Stimulated activated CD4-positive, alpha-beta T cell treated with anti-CD3 and anti-CD28 coated beads, TNF-alpha, amount 100 ng/mL, for 24 hours (primary cell): ENCODE measurements at places on chromosomes 6 and 20.

- DNase-seq: no peak
These were observed 71.5 kb downstream of the BMP6 start for GRCh38 chr6:7797386-7797785.

GRCh38 chr6:7445101-7445500, 55.5 kb downstream of the RIOK1 start:
- DNase-seq: no peak

- DNase-seq: no peak
These were observed 22.5 kb upstream of the SGK1 start for GRCh38 chr6:134340179-134340975.

DNA sequence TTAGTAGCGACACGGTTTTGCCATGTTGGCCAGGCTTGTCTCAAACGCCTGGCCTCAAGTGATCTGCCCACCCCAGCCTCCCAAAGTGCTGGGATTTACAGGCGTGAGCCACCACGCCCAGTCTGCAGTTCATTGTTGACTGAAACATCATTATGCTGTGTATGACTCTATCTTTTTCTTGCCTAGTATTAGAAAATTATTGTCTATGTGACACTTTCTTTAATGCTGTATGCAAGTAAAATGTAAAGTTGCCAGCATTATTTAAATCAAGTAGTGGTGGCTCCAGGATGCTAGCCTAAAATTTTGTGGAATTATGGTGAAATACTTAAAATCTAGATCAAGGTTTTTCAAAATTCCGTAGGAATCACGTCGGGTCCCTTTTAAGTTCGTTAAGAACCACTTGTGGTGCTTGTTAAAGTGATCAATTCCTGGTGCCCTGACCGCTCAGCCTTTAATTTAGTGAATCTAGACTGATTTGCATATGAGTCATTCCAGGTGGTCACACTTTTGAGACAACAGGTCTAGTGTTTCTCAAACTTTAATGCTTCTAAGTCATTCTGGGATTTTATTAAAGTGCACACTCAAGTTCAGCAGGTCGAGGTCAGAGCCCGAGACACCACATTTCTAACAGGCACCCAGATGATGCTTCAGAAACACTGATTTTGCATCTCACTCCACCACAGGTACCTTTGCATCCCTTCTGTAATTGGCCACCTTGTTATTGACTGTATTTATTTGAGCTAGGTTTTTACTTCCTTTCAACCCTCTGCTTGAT, 132.6 kb upstream of the MTHFD1L start:
- no peak for DNase-seq

- no peak for DNase-seq
These were observed 6.4 kb downstream of the HLA-DQB1 start for GRCh38 chr6:32659856-32660595.

DNA sequence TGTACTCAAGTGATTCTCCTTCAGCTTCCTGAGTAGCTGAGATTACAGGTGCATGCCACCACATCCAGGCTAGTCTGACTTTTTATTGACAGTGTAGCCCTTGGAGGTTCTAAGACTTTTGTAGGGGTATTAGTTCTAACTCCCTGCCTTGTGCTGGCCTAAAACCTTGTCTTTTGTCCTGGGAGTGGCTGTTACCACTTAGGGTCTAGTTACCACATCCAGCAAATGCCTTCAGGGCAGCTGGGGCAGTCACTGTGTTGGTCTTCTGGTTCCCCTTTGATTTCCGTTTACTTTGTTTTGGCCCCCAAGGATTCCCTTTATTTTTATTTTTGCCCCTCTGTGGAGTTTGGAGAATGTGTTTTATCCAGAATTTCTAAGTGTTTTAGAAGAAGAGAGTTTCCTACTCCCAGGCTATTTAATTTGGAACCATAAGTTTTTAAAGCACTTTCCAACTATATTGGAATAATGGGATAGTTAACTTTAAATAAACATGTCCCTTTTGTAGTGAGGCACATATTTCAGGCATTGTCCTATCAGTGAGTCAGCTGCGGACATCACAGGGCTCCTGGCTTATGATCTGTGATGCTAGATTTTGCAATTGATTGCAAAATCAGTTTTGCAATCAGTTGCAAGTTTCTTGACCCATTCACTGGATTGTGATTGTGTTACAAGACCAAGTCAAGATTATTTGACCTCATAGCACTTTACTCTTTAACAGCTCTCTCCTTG, 25.0 kb downstream of the IL22RA2 start:
- DNase-seq: no peak

DNA sequence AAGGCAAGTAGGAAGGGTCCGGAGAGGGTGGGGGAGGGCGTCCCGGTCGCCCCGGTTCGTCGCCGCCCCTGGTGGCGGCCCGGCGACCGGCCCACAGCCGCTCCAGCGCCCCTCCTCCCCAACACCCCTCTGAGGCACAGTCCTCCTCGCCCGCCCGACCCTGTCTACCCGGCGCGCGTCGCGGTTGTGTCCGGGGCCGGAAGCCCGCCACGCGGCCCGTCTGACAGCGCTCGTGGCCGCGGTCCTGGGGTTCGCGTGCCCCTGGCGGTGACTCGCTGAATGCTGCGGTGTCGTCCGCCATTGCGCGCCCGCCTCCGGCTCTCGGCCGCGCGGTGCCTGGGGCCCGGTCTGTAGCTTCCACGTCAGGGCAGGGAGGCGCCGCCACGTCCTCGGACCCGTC, 335.3 kb upstream of the DEFB115 start:
- no peak for DNase-seq

GRCh38 chr6:147569788-147570187, 61.3 kb downstream of the SAMD5 start:
- no peak for DNase-seq

- no peak for DNase-seq
These were observed 391.9 kb downstream of the FRK start for GRCh38 chr6:115668781-115669180.

- DNase-seq: no peak
These were observed 37.6 kb upstream of the LYRM2 start for GRCh38 chr6:89675949-89676748.

- no peak for DNase-seq
These were observed 2.0 kb upstream of the PMEPA1 start for GRCh38 chr20:57711826-57712225.

DNA sequence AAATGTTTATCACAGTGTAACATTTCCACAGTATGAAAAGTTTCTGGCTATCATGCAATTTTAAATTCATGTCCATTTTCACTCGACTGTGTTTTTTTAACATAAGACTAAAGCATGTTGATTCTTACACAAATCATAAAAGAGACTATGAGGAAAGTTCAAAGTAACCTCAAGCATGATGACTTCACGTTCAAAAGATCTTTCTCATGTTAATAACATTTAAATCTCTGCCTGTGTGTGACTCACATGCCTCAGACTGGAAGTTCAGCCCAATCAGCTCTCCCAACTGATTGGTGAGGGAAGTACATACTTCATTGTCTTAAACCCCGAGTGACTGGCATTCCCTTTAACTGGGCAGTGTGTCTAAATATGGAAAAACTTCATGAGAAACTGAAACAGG, 37.4 kb downstream of the ATXN1 start:
- DNase-seq: no peak

DNA sequence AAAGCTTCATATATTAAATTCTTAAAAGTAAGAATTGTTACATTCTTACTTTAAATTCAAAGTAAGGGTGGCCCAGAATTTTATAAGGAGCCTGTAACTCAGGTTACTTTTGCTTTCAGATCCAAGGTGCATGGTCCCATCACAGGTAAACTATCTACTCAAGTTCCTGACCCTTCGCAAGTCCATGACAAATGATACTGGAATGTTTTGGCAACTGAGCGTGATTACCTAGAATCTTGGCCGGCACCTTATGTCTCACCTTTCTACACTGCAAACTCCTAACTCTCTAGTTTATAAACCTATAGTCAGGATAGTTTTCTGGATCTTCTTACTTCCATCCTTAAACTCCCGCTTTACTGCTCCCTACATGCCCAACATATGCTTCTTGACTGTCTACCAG, 67.9 kb upstream of the HMGN3 start:
- DNase-seq: no peak

GRCh38 chr20:62617711-62618483, 24.4 kb upstream of the SLCO4A1 start:
- no peak for DNase-seq

- no peak for DNase-seq
These were observed 165.0 kb upstream of the RNF217 start for GRCh38 chr6:124797224-124797623.

- DNase-seq: no peak
These were observed 278.6 kb upstream of the TCF21 start for GRCh38 chr6:133610227-133610840.

DNA sequence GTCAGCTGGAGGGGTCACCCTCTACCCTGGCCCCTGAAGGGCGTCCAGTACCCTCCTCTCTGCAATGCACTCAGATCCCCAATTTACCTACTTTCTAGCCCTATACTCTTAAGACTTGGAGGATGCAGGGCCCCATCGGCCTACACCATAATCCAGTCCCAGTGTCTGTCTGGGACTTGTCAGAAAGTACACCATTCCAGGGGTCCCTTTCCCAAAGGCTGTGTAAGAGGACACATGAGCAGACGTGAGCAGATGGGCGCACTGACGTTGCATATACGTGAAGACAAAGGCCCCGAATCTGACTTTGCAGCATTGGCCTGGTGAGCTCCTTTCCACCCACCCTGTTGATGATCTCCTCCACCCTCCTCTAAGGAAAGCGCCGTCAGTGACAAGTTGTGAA, 20.9 kb upstream of the SMOC2 start:
- no peak for DNase-seq

GRCh38 chr20:52256454-52256853, 64.9 kb upstream of the ZFP64 start:
- DNase-seq: no peak

DNA sequence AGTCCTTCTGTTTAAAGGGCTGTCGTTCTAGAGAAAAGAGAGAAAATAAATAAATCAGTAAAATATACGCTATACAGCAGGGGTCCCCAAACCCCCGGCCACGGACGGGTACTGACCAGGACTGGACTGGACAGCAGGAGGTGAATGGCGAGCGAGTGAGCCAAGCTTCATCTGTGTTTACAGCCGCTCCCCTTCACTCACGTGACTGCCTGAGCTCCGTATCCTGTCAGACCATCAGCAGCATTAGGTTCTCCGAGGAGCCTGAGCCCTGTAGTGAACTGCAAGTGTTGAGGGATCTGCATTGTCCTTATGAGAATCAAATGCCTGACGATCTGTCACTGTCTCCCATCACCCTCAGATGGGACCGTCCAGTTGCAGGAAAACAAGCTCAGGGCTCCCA, 76.5 kb downstream of the ZNF217 start:
- DNase-seq: no peak

DNA sequence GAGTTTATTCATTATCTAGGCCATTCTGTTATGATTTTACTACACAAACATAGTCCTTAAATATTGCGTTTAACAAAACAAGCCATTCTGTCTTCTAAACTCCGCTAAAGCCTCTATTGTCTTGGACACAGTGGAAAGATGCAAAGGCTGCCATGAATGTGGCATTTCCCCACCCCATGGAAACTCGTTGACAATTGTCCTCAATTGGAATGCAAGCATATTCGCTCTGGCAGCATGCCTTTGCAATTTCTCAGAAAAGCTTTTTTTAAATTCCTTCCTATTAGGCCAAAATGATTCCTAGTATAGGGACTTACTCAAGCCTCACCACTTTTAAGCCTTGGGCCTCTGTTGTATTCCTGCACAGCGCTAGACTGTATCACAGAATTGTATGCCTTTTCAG, 22.8 kb downstream of the OR2A4 start:
- DNase-seq: no peak

DNA sequence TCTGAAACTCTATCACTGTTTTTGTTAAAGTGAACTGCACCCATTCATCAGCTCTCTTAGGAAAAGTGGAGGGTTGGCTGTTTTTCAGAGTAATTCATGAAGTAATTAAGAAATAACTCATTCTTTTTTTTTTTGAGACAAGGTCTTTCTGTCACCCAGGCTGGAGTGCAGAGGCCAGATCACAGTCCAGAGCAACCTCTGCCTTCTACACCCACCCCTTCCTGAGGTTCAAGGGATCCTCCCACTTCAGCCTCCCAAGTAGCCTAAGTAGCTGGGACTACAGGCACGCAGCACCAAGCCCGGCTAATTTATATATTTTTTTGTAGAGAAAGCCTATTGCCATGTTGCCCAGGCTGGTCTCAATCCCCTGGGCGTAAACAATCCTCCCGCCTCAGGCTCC, 2.6 kb downstream of the ZNFX1 start:
- no peak for DNase-seq

DNA sequence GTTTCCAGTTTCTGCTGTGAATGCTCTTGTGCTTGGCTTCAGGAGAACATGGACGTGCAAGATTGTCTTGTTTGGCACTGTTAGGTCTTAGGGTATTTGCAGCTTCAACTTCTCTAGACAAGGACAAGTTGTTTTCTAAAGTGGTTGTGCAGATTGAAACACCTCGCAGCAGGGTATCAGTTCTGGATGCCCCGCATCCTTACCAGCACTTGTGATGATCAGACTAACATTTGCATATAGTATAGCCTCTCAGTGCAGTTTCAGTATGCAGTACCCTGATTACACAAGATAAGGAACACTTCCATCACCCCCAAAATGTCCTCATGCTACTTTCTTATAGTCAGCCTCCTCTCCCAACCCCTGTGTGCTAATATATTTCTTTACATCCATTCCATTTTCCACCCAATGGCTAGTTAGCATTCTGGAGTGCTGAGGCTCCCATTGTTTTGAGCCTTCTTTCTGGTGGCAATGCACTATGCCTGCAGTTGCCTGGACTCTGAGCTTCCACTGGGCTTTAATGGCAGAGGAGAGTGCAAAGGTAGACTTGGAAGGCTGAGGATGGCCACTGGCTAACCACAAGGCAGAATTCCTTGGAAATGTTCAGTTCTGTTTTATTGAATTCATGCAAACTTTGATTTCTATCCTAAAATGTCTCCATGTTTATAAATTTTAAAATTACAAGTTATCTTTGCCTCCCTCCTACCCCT, 35.4 kb downstream of the KIF3B start:
- DNase-seq: no peak

DNA sequence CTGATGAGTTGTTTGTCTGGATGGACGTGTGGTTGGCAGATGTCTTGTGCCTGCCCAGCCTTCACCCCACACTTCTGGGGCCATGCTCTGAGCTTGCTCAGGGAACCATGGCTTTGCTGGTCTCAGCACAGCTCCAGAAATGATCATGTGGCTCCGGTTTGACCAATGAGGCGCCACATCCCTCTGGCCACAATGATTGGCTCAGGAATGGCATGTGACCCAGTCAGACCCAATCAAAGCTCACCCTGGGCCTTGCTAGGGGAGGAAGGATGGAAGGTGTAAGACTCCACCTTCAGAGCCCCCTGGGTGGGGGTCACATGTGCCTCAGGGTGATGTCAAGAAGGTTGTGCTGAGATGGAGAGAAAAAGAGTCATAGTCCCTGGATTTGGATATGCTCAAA, 281.6 kb upstream of the SULF2 start:
- DNase-seq: no peak
